ENCODE measurements at places on chromosomes 13 and 19.
A peak's percentile ranks its signal among the peaks of the same experiment; 100 is the strongest.

DNA sequence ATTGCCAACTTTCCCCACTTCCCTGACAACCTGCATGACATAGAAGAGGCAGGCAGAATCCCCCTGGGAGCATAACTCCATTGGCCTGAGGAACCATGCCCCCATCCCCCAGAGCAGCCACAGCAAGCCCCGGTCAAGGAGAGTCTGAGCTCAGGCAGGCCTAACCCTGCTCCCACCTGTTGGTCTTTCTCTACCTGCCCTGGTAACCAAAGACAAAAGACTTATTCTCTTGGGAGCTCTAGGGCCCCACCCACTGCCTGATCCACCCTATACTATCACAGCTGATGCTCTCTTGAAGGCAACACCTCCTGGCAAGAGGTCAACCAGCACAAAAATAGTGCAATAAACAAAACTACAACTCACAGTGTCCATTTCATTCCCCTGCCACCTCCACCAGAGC is 59.3 kb downstream of the TNFSF13B start:
- DNase-seq, result no peak

GRCh38 chr13:51229101-51229719 is 7.0 kb downstream of the FAM124A start:
- no peak for DNase-seq

DNA sequence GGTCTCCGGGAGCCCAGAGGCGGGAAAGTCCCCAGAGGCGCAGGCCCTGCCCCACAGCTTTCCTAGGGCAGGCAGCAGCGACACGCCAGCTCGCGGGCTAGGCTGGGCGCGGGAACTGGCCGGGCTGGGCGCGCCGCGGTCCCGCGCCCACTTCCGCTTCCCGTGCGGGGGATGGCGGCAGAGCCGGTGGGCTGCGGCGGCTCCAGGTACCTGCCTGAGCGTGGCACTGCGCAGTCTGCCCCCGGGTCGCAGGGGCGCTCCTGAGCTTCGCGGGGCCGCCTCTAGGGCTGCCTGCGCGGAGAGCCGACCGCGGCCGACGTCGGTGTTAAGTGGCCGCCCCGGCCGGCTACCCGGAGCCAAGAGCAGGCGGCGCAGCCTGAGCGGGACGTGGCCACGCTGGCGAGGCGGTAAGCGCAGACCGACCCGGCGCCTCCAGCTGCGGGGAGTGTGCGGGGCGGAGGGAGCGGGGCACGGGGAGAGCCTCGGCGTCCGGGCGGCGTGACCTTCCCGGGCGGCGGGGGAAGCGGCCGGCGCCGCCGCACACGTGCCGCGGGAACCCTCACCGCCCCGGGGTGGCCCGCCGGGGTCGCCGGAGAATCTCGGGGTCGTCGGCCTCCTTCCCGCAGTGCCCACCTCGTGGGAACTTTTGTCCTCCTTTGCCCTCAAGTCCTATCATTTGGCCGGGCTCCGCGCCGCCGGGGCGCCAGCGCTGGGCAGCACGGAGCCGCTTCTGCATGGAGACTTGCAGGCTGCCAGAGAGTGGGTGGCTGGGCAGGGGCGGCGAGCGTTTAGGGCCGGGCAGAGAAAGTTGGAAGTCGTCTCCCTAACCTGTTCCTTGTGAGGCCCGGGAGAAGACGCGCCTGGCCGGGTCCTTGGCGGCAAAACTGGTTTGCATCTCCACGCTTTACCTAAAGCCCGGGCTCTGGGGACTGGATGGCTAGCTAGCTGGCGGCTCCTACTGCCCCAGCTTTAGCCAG is 31.4 kb upstream of the MPHOSPH8 start:
- no peak for DNase-seq

- no peak for DNase-seq
Observed at GRCh38 chr13:112807653-112808376, 118.0 kb downstream of the ATP11A start.

- no peak for DNase-seq
Observed at GRCh38 chr13:30957258-30957943, 24.9 kb downstream of the TEX26 start.

- DNase-seq, result peak; percentile 19
Observed at GRCh38 chr13:68027306-68027705, 797.2 kb upstream of the PCDH9 start.

GRCh38 chr19:51439021-51439465 is 19.2 kb downstream of the SIGLEC8 start:
- DNase-seq, result no peak

DNA sequence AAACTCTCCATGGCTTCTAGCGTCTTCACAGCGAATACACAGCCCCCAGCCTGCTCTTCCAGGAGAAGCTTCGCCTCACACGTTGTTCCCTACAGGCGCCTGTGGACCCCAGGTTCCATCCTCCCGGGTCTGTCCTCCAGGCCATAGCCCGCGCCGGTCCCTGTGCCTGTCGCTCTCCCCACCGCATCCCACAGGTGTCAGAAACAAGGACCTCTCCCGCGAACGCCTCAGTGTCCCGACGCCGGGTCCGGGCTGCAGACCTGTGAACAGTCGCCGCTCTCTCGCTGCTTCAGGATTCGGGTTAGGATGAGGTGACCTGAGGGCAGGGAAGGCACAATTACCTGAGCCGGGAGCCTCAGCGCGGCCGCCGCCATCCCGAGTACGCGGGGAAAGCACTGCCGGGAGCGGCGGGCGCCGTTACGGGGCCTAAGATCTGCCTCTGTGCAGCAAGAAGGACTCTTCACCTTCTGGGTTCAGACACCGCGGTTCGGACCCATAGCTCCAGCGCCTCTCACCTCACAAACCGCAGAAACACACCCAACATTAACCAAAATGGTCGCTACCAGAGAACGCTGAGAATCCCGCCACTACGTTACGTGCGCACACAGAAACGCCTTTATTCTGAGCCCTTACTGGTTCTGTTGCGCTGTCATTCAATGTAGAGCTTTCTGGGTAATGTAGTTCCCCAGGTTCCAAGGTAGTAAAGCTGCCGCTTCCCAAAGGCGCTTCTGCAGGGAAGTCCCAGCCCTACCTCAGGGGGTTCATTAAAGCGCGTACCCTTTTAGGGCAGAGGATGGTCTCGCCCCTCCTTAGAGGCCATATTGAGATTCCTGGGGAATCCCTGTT is at the start of gene ZNF418:
TSS of gene ZNF418 (minus strand) at position 583 of the 846 bp plus-strand sequence. CDS start 1,580 bp downstream, outside the sequence.
- DNase-seq, result peak; percentile 71

DNA sequence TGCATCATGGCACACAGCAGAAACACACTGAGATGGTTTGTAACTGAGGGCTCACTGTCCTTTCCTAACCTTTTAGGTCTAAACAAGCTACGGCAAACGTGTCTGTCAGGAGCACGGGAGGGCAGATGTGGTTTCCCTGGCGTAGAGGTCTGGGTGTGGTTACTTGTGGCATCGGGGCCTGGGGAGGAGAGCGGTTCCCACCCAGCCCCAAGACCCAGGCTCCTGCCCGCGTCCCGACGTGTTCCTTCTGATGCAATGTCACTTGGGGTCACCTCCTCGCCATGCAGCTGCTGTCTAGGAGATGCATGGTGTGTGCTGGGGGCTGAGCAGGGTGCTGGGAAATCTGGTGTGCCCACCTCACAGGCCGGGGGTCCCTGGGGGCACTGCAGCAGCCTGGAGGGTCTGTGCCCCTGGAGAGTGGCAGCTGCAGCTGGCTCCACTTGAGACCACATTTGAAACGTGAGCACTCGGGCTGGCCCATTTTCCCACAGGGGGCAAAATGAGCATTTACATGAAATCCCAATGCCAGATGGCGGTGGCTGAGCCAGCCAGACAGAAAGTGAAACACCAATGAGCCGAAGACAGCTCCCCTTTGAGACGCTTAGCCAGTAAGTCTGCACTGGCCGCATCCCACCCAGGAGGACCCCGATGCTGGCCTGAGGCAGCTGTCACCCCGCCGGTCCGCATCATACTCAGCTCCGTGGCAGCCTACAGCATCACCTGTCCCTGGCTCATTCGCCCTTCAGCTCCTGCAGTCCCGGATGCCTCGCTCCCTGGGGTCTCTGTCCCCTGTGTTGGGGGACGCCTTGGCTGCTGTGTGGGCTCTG is 22.3 kb upstream of the MYDGF start:
- no peak for DNase-seq

DNA sequence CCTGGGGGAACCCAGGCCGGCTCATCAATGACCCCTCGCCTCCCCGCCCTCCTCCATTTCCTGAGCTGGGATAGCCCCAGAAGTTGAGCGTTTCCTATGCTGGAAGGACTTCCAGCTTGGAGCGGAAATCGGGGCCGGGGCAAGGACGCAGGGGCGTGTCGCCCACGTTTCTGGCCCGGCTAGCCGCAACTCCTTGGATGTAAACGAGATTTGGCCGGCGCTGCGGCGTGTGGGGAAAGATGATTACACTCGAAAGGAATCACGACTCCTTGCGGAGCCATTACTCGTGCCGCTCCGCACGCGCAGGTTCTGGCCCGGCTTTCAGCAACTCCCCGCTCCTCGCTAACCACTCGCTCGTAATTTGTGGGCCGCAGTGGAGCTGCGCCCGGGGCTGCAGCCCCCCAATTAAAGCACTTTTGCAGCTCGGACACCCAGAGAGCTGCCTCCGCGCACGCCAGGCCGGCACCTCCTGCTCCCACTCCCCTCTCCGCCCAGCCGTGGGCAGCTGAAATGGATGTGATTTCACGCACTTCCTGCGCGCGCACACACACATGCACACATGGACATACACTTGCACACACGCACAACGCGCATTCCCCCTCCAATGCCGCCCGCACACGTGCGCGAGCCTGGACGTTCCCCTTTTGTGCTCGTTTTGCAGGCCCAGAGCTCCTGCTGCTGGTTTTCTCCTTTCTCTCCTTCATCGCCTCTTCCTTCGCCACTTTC is 15.7 kb downstream of the ZIC5 start:
- peak; percentile 62 for DNase-seq

DNA sequence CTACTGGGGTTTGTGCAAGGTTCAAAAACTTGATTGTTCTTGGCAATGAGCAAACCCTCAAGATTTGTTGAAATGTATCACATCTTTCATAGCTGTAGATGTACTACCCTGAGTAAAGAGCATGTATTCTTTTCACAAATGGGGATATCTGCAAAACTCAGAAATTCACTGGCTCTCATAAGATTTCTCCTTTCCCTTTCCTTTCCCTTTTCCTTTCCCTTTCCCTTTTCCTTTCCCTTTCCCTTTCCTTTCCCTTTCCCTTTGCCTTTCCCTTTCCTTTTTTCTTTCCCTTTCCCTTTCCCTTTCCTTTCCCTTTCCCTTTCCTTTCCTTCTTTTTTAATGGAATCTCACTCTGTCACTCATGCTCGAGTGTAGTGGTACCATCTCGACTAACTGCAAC is 69.1 kb downstream of the FNDC3A start:
- DNase-seq, result no peak

GRCh38 chr13:27918041-27918917 is 1.5 kb upstream of the PDX1 start:
- DNase-seq, result no peak

DNA sequence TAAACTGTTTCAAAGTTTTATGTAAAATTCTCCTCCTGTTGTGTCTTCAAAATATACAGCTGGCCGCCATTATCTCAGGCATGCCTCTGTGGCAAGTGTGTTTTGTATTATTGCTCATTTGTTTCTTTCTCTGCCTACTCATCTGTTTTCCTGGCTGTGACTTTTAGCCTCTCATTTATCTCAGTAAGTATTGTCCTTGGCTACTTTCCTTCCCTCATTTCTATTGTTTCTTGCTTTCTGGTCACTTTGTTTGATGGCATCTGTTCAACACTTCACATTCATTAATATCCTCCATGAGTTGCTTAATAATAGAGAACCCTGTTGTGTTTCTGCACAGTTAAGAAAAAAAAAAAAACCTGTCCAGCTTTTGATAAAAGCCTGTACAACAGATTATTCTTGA is 869.4 kb downstream of the PCDH17 start:
- no peak for DNase-seq

- DNase-seq, result no peak
Observed at GRCh38 chr13:113532156-113532806, 41.8 kb upstream of the DCUN1D2 start.

- DNase-seq, result no peak
Observed at GRCh38 chr19:39265321-39265916, 2.8 kb upstream of the IFNL2 start.
